Activated CD4-positive, alpha-beta T cell treated with anti-CD3 and anti-CD28 coated beads, Interleukin-2, amount 50 U/mL, for 48 hours (primary cell): ENCODE measurements at places on chromosomes 7 and 10.

GRCh38 chr7:87216701-87217508 is 2.6 kb downstream of the TMEM243 start:
- peak; percentile 58 for DNase-seq

GRCh38 chr10:44334091-44334490 is 50.8 kb downstream of the CXCL12 start:
- no peak for DNase-seq

GRCh38 chr7:2823130-2823529 is 21.0 kb downstream of the GNA12 start:
- DNase-seq, result no peak

DNA sequence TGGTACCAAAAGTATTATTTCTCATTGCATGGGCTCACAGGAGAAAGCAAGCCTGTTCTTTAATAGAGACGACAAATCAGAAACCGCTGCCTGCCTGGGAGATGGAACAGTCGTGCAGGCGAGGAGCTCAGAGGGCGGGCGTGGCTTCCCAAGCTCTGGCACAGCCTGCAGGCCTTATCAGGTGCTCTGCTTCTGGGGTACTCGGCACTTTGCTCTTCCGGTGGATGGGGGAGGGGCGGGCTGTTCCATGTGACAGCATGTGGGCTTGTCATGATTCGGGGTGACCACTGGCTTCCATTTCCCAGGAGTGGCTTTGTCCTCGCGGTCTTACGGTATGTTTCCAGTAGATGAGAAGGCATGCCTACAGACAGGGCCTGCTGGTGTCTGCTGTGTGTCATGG is 228.6 kb downstream of the MGMT start:
- DNase-seq, result no peak

DNA sequence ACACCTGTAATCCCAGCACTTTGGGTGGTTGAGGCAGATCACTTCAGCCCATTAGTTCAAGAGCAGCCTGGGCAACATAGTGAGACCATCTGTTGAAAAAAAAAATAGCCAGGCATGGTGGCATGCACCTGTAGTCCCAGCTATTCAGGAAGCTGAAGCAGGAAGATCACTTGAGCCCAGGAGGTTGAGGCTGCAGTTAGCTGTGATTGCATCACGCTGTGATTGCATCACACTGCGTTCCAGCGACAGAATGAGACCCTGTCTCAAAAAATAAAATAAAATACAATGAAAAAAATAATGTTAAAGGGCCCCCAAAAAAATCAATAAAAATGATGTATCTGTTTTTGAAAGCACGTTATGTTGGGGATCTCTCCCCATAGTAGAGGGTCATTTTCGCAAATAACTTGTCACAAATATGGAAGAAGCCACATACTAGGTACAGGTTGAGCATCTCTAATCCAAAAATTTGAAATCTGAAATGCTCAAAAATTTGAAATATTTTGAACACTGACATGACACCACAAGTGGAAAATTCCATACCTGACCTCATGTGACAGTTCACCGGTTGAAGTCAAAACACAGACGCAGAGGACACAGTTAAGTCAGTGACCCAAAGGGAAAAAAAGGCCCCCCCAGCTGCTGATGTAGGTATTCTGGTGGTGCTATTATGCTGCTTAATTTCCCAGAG is 9.5 kb downstream of the CISD1 start:
- no peak for DNase-seq

DNA sequence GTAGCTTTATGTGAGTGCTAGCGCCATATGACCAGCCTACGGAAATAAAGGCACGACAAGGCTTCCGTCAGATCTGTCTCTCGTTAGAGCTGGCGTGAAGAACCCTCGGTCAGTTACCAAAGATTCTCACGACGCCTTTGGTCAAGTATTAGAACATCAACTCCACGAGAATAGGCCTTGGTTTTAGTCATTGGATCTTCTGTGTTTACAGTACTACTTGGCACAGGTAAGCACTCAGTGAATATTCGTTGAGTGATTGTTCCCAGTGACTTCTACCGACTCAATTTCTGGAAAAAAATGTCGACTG is 316 bp downstream of the RBM48 start:
- no peak for DNase-seq
